CD4-positive, alpha-beta T cell treated with Interferon gamma for 1 hour (primary cell): ENCODE measurements at places on chromosomes 1 and 21.

DNA sequence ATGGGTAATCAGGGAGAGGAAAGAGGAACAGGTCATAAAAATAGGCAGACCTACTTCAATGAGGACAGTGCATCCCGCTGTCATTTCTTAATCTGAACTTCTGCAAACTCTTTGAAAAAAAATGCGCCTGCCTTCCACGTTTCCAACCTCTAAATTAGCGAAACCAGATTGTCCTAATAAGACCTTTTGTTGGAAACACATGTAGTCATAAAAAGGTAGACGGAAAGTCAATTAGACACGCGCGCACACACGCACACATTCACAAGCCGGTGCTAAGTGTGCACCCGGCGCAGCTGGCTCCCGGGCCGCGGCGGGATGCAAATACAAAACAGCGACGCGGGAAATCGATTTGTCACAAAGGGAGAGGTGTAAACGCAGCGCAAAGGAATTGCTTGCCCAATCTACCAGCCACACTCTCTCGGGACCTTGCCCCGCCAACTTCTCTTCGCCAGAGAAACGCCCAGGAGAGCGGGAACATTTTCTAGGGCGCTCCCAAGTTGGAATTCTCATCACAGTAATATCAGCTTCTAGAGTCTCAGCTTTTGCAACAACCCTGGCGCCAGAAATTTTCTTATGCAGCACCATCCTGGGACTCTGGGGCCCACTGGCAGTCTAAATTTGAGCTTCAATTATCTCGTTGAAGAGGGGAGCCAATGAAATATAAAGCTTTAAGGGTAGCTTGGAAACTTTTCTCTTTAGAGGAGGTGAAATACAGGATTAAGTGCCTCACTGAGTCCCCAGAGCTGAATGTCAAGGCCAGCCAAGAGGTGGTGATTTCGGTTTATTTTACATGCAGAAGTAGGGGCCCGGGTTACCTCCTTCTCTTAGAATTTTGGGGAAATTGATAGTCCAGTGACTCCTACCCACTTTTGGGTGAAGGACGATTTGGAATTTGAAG is 4.5 kb downstream of the PRRX1 start:
- DNase-seq, result no peak

DNA sequence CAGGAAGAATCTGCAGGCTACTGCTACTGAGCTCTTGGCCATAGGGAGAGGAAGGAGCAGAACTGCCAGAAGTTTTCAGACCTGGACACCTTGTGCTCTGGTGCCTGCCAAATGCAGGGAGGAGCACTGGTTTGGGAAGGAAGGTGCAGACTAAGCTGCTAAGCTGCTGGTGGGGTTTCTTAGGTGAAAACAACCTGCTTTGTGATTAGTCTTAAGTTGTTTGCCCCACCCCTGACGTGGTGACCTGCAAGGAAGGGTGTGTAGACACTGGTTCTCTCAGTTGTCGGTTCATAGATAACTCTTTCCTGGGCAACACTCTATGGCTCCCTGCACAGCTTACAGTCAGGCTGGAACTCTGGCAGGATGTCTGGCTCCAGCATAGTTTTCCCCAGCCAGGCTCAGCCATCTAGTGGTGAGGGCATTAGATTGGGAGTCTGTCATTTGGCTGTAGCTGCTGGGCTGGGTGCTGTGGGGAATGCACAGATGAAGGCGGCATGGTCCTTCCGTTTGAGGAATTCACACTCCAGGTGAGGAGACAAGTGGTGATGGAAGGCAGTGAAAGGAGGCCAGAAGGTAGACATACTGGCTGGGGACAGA is 10.3 kb upstream of the S100A10 start:
- DNase-seq, result no peak

- DNase-seq, result no peak
These were observed 174.8 kb downstream of the PLPP3 start for GRCh38 chr1:56404561-56405030.

DNA sequence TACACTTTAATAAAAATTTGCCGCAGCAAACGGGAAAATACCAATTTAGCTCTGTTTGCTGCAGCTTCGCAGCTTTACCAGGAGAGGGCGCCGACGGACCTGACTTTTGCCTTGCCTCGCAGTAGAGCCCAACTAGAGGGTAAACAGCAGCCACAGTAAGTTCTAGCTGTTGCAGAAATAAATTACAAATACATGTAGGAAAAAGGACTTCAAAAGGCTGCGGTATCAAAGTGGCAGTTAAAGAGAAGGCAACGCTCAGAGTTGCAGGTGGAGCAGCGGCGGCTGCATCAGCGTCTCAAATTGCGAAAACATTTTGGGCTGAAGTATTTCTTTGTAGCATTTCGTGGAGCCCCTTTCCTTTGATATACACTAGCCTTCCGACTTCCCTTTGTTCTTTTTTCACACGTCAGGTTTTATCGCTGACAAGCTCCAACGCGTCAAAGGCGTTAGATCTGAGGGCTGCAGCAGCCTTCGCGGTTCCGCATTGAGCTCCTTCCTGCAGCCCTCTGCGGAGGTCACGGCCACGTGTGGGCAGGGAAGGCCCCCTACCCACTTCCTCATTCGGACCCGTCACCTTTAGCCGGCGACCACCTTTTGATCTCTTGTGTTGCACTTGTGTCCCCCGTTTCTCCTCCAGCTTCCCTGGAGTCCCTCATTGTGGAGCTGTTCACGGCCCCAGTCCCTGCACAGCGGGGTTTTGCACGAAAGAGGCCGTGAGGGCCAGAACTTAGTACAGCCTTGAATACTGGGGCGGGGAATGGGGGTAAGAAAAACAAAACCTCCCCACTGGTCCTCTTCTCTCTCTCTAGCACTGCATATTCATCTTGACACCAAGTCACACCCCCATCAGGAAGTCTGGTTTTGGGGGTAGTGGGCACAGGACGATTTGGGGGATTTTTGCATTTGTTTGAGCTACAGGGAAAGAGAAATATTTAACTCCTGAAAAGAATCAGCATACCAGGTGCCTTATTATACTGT is 72.8 kb downstream of the S1PR1 start:
- peak; percentile 79 for DNase-seq

- no peak for DNase-seq
These were observed 27.8 kb upstream of the UMODL1 start for GRCh38 chr21:42043201-42043895.

GRCh38 chr1:99439433-99440075 is 175.3 kb downstream of the PLPPR4 start:
- DNase-seq, result no peak

DNA sequence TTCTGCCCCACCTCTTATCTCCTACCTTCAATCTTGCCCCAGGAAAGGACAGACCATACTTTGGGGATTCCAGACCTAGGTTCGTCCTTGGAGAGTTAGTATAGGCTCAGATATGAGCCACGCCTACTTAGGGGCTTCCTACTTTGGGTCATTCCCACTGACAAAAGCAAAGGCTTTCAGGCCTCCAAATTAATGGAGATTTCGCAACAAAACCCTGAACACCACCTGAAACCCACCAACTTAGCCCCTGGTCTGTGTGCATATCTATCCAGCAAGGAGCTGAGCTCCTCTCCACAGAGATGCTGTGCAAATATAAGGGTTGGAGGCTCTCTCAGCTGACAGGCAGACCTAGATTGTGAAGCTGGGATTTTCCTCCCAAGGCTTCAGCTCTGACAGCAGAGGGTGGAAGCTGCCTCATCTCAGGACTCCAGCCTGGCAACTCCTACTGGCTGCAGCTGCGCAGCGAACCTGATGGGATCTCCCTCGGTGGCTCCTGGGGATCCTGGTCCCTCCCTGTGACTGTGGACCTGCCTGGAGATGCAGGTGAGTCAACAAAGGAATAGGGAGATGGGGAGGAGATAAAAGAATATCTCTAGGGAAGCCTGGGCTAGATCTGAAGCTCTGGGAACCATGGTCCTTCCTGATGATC is 2.1 kb downstream of the MPL start:
- DNase-seq, result no peak

DNA sequence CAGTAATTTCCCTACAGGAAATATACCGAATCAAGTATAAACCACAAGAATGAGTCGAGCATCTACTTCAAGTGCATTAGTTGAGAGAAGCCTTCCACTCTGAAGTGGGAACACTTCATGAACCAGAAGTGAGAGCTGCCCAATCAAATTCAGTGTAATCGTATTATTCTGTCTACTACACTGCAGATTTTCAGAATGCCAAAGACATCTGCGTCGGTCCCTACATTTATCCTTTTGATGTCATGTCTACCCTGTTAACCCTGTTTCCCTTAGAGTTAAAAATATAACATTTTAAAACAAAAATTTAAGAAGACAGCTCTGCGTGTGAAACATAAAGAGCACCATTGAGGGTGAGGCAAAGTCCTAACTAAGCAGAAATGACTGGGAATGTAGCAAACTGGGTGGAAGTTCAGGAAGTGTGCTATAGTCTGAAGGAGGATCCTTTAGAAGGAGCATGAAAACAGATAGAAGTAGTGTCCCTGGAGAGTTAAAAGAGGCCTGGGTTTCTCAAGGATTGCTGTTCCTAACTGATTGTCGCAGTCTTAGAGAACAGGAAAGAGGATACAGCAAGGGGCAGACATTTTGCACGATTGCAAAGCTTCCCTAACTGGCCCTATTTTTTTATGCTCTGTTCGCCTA is 291.2 kb downstream of the PTPRC start:
- DNase-seq, result no peak

DNA sequence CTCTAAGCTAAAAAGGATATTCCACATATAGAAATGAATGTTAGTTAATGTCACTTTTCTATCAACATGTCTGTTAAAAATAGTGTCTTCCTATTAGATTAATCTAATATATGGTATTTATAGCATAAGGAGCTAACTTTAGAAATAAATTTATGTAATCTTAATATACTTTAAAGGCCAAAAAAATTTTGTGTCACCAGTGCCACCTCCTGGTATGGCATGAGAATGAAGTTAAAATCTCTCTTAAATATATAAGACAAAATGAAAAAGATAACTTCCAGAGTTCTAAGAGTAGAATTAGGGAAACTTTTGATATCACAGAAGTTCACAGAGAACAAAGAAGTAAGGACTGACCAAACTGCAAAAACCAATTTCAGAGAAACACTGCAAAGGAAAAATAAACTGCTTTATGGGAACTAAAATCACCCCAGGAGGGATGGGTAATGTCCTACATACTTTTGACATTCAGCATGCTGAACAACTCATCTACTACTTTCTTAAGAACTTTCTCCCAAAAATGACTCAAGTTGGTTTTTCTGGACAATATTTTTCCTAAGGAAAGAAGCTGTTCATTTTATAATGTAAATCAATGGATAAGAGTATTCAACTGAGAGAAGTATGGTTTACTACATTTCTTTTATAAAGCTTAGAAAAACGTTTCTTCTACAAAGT is 82.8 kb downstream of the TRIM33 start:
- no peak for DNase-seq

GRCh38 chr1:19397217-19397945 is 85.3 kb downstream of the SLC66A1 start:
- DNase-seq, result no peak

DNA sequence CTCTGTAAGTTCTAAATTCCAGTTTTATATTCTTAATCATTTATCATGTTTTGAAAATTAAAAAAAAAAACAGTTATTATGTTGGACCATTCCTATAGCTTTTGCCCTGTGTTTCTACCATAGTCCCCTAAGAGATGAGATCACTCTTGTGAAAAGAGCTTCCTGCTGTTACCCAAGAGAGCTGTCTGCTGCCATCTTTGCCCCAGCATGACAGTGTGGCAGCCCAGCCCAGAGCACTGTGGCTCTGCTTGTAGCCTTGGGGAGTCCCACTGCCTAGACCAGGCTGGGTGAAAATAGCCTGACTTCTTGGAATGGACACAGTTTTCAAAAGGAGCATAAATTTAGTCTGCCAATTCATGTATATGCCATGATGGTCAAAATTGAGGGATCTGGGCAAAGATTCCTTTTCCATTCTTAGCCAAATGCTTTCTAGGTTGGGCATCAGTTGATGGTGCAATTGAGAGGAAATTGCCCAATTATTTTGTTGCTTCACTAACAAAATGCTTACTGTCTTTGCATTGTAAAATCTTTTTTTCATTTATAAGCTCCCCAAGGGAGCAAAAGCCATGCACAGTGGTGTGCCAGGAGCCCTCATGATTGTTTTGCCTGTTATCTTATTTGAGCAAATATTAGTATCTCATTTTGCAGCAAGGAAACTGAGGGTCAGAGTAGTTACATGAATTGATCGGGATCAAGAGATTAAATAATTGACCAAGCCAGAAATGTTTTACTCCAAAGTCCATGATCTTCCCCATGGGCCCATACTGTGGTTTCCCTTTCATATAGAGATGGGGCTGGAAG is 72.8 kb downstream of the ETS2 start:
- no peak for DNase-seq

- no peak for DNase-seq
These were observed 238 bp upstream of the SCP2 start for GRCh38 chr1:52926864-52927211.

DNA sequence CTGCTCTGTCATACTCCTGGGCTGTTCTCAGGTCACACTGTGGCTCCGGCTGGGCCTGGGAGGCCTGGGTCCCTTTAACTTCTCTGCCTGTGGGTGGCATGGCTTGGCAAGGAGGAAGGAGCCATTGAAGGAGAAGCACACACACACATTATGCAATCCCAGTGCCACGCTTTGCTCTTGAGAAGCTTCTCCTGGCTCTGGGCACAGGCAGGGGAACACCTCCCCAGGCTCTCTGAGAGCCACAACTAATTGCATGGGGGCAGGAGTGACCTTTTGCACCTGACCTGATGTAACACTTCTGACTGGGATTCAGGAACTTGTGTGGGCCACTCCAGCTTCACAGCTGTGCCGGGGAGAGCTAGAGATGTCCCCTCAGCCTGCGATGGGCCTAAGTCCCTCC is 23.1 kb downstream of the LGR6 start:
- DNase-seq, result no peak

- no peak for DNase-seq
These were observed 257.7 kb upstream of the CSF3R start for GRCh38 chr1:36740446-36740845.

DNA sequence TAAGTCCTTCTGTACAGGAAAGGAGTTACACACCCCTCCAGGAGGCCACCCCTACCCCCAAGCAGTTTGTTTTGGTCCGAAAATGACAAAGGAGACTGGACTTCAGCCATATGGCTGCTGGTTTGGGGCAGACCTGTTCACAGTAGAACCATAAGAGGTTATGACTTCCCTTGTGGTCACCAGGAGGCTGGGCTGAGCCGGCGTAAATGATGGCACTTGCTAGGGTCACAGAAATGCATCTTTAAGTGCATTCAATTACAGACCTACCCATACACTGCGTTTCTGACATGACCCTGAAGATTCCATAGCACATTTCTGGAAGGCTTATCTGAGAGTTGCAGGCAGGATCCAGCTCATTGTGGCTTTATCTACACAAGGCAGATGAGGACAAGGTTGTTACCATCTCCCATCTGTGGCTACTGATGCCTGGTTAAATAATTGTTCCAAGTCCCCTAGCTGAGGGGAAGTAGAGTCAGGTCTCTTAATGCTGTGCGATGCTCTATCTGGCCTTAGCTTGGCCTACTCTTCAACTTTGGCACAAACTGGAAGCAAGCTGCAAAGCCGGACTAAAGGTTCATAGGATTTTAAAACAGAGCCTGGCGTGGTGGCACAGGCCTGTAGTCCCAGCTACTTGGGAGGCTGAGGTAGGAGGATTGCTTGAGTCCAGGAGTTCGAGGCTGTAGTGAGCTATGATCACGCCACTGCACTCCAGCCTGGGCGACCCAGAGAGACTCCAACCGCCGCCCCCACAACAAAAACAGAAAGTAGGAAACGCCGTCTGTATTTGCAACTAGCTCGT is 1.7 kb upstream of the TRIM67 start:
- no peak for DNase-seq

- DNase-seq, result no peak
These were observed 7.6 kb downstream of the CYP4B1 start for GRCh38 chr1:46806196-46807020.

GRCh38 chr1:114328361-114328904 is 174.8 kb upstream of the SYT6 start:
- no peak for DNase-seq
